Hair follicular keratinocyte (primary cell): ENCODE measurements at places on chromosomes 16 and 17. TPM values are rescaled to one million over a fixed set of nuclear protein-coding genes. Genes with fewer than 3 reads are reported as not detected.

IRX6 gene
- total RNA-seq: not detected in 2 replicates

RTN4RL1 gene
- 4.4 and 8.0 TPM in 2 replicates for total RNA-seq

KRT25 gene
- total RNA-seq: not detected in 2 replicates

TBC1D3C gene
- not detected in 2 replicates for total RNA-seq

PHOSPHO1 gene
- total RNA-seq: 0.11 TPM in 1 of 2 replicates, not detected in the other

CD300LB gene
- not detected in 2 replicates for total RNA-seq

FBXW10B gene
- total RNA-seq: 0.08 and 0.53 TPM in 2 replicates

HEATR9 gene
- not detected in 2 replicates for total RNA-seq

CACNG5 gene
- not detected in 2 replicates for total RNA-seq

PRAC2 gene
- not detected in 2 replicates for total RNA-seq

UTS2R gene
- total RNA-seq: not detected in 2 replicates

IL34 gene
- total RNA-seq: 0.19 TPM in 1 of 2 replicates, not detected in the other

SEPTIN12 gene
- not detected in 2 replicates for total RNA-seq

DHRS7C gene
- total RNA-seq: not detected in 2 replicates

COL1A1 gene
- total RNA-seq: 14.3 and 30.7 TPM in 2 replicates

CDK5R1 gene
- total RNA-seq: 5.6 and 7.4 TPM in 2 replicates

CA7 gene
- total RNA-seq: not detected in 2 replicates

NPIPB12 gene
- 1.2 and 2.8 TPM in 2 replicates for total RNA-seq

CDRT15 gene
- not detected in 2 replicates for total RNA-seq

TNFRSF13B gene
- not detected in 2 replicates for total RNA-seq

PYDC1 gene
- total RNA-seq: not detected in 2 replicates

NPIPB2 gene
- 3.2 and 6.6 TPM in 2 replicates for total RNA-seq

GJD3 gene
- total RNA-seq: not detected in 2 replicates

WFIKKN1 gene
- 0.47 TPM in 1 of 2 replicates, not detected in the other for total RNA-seq

MFAP4 gene
- total RNA-seq: not detected in 2 replicates

NT5M gene
- 1.3 and 3.0 TPM in 2 replicates for total RNA-seq

MMP25 gene
- total RNA-seq: 0.04 and 0.31 TPM in 2 replicates

RARA gene
- 16.9 and 18.9 TPM in 2 replicates for total RNA-seq

TBC1D3 gene
- total RNA-seq: not detected in 2 replicates

NOTUM gene
- total RNA-seq: not detected in 2 replicates

SEPTIN1 gene
- not detected in 2 replicates for total RNA-seq

ABCA9 gene
- total RNA-seq: 0.15 and 0.23 TPM in 2 replicates

KRTAP9-4 gene
- total RNA-seq: not detected in 2 replicates

FOXC2 gene
- 0.49 TPM in 1 of 2 replicates, not detected in the other for total RNA-seq

CD300E gene
- total RNA-seq: not detected in 2 replicates

C17orf58 gene
- total RNA-seq: 10.2 and 10.7 TPM in 2 replicates

KRTAP2-1 gene
- not detected in 2 replicates for total RNA-seq

IL4R gene
- 93.0 and 127 TPM in 2 replicates for total RNA-seq

CTRB1 gene
- not detected in 2 replicates for total RNA-seq

FAM117A gene
- 10.3 and 12.2 TPM in 2 replicates for total RNA-seq

ZNF174 gene
- total RNA-seq: 4.9 and 5.6 TPM in 2 replicates

OR3A2 gene
- total RNA-seq: not detected in 2 replicates

ZG16 gene
- not detected in 2 replicates for total RNA-seq

MT1G gene
- total RNA-seq: 12.8 and 14.0 TPM in 2 replicates

CTNS gene
- 12.8 and 20.4 TPM in 2 replicates for total RNA-seq

TIMP2 gene
- 0.47 and 3.3 TPM in 2 replicates for total RNA-seq

GUCY2D gene
- 0.04 and 0.16 TPM in 2 replicates for total RNA-seq

RDM1 gene
- 0.23 and 1.0 TPM in 2 replicates for total RNA-seq

ACSM2A gene
- not detected in 2 replicates for total RNA-seq

PROCA1 gene
- 1.3 TPM in 1 of 2 replicates, not detected in the other for total RNA-seq

TBX2 gene
- total RNA-seq: 0.31 and 0.38 TPM in 2 replicates

CDH1 gene
- 99.8 and 120 TPM in 2 replicates for total RNA-seq

B4GALNT2 gene
- 0.49 and 3.5 TPM in 2 replicates for total RNA-seq

XYLT1 gene
- total RNA-seq: 3.2 and 6.0 TPM in 2 replicates

C1QTNF1 gene
- total RNA-seq: 38.3 and 73.3 TPM in 2 replicates

SDK2 gene
- 8.5 and 24.7 TPM in 2 replicates for total RNA-seq

CLEC19A gene
- not detected in 2 replicates for total RNA-seq

SLC5A11 gene
- not detected in 2 replicates for total RNA-seq

SKAP1 gene
- not detected in 2 replicates for total RNA-seq
